Activated gamma-delta T cell (primary cell): ENCODE measurements at places on chromosomes 12 and 14.

- no peak for DNase-seq
These were observed 22.0 kb downstream of the CFL2 start for GRCh38 chr14:34692348-34692747.

DNA sequence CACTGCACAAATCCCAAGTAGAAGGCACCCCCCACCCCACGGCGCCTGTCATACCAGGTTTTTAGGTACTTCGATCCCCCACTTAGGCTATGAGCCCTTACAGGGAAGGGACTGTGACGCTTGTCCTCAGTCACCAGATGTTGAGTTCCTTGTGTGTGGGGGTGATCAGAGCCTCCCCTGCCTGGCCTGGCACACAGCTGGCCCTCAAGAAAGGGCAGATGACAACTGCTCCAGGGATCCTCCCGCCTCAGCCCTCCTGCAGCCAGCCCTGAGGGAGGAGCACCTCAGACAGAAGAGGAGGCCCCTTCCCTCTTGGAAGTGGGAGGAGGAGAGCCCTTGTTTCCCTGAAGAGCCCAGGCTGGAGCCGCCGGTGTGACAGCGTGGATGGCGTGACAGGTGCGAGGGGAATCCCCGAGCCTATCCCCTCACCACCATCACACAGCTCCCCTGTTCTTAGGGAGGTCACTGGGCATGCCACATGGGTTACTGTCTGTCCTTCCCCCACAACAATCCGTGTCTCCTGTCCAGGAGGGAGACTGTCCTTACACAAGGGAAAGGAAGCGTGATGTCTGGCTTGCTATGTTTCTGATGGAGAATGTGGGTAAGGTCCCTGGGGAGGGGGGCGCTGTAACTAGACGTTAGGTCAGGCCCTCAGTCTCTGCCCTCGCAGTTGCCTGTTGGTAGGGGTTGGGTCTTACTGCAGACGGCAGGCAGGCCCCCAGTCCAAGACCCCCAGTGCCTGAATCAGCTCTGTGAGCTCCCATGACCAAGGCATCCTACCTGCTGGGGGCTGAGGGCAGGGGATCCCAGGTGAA is 31.4 kb downstream of the P2RX4 start:
- DNase-seq: no peak

DNA sequence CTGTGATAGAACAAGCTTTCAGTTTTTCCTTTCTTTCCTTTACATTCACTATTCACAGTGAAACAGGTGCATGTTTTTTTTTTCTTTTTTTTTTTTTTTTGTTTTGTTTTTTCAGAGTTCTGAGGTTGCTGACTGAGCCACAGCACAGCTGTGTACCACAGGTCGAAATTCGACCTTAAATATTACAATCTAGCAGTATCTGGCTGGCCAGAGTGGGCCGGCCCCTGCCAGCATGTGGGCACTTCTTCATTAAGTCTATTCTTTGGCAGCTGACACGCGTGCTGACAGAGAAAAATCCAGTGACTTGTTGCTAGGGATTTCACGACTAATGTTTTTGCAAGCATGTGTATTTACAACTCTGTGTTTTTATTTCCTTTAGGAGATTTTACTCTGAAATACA is 33.9 kb downstream of the FBXO33 start:
- no peak for DNase-seq

DNA sequence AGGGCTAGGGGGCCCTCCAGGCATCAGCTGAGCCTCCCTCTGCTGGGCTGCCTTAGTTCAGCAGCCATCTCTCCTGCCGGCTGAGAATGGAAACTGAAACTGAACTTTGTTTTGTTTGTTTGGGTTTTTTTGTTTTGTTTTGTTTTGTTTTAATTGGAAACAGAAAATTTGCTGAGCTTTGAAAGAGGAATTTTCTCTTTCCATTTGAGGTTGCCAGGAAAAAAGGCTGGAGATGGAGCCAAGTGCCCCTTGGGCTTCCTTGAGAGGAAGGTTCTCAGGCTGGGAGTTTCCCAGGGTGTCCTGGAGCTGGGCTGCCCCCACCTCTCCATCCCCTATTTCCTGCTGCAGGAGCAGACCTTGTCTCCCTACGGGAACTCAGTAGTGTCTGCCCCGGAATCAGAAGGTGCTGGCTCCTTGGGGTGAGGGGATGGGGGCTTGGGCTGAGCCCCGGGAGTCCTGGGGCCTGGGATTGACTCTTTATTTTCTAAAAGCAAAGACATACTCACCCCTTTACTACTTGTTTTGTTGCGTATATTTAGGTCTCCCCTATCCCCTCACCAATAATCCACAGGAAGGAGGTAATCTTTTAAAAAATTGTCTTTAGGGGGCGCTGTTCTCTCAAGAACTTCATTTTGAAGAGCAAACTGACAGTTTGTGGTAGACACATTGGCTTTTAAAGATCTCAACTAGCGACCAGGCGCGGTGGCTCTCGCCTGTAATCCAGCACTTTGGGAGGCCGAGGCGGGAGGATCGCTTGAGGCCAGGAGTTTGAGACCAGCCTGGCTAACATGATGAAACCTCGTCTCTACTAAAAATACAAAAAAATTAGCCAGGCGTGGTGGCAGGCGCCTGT is 21.3 kb upstream of the OASL start:
- no peak for DNase-seq

GRCh38 chr14:48568688-48569087 is 893.3 kb upstream of the MDGA2 start:
- DNase-seq: no peak

GRCh38 chr14:97723351-97723750 is 926.2 kb downstream of the VRK1 start:
- no peak for DNase-seq
